NCI-H187 treated with DMSO at 0.1 percent for 48 hours (cell line): ENCODE measurements at places on chromosomes 5 and 9.

DNA sequence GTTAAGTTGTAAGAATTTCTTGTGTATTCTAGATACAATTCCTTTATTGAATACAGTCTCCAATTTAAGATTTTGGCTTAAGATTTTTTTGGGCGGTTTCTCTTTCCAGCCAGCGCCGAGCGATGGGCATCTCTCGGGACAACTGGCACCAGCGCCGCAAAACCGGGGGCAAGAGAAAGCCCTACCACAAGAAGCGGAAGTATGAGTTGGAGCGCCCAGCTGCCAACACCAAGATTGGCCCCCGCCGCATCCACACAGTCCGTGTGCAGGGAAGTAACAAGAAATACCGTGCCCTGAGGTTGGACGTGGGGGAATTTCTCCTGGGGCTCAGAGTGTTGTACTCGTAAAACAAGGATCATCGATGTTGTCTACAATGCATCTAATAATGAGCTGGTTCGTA lies 278.7 kb upstream of the TARS1 start:
- no peak for DNase-seq

GRCh38 chr5:116685069-116685468 lies 110.4 kb upstream of the SEMA6A start:
- DNase-seq = no peak

- no peak for DNase-seq
Observed at GRCh38 chr5:97094579-97095317, 47.7 kb downstream of the LIX1 start.

DNA sequence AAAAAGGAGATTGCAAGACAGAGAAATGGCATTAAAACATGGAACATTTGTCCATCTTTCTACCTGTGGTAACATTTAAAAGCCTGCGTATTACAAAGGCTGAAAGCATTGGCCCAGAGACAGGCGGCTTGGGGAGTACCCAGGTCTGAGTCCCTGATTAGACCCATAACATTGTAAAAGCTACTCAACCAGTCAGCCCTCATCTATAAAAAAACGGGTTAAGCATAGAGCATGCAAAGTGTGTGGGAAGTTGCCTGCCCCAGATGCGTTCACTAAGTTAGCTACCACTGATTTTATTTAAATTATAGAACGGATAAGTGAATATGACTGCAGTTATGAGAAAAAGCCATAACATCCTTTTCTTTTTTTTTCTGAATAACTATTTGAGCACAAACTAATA lies 276.1 kb downstream of the CDH12 start:
- DNase-seq = no peak

DNA sequence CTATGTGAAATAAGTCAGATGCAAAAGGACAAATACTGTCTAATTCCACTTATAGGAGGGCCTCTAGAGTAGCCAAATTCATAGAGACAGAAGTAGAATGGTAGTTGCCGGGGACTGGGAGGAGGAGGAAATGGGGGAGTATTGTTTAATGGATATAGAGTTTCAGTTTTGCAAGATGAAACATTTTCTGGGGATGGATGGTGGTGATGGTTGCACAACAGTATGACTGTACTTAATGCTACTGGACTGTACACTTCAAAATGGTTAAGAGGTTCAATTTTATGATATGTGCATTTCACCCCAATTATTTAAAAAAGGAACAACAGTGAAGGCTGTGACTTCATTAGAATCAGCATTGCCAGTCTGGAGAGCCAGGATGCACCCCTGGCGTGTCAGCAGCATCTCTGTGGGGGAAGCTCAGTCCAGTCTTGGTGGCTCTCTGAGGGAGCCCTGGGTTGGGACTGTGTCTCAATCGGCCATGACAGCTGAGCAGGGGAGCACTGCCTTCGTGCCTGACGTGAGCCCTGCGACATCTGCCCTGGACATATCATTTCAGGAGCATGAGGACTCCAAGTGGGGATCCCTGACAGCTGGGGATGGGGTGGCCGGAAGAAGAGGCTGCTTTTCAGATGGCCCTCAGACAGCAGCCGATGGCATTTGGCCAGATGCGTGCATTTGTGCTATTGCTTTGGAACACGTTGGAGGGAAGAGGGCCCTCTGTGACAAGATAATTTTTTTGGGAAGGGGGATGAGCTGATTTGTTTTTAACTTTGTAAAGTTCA lies 130.8 kb upstream of the STC2 start:
- DNase-seq = no peak

- no peak for DNase-seq
Observed at GRCh38 chr9:85569988-85570387, 171.8 kb downstream of the AGTPBP1 start.

GRCh38 chr5:141951332-141951781 lies 6.6 kb downstream of the PCDH12 start:
- no peak for DNase-seq

GRCh38 chr5:97529354-97529985 lies 346.4 kb upstream of the RIOK2 start:
- DNase-seq = no peak

- no peak for DNase-seq
Observed at GRCh38 chr9:131943351-131943841, 136.3 kb downstream of the MED27 start.
